Stimulated activated CD4-positive, alpha-beta T cell treated with anti-CD3 and anti-CD28 coated beads, Interleukin-12 subunit alpha, Interleukin-12 subunit beta, amount 100 ng/mL, for 24 hours (primary cell): ENCODE measurements at places on chromosomes 16 and 17.

GRCh38 chr17:43760254-43760852 is 1.8 kb upstream of the SOST start:
- peak; percentile 93 for DNase-seq

- no peak for DNase-seq
These were observed 18.3 kb downstream of the MYBBP1A start for GRCh38 chr17:4536742-4537411.

DNA sequence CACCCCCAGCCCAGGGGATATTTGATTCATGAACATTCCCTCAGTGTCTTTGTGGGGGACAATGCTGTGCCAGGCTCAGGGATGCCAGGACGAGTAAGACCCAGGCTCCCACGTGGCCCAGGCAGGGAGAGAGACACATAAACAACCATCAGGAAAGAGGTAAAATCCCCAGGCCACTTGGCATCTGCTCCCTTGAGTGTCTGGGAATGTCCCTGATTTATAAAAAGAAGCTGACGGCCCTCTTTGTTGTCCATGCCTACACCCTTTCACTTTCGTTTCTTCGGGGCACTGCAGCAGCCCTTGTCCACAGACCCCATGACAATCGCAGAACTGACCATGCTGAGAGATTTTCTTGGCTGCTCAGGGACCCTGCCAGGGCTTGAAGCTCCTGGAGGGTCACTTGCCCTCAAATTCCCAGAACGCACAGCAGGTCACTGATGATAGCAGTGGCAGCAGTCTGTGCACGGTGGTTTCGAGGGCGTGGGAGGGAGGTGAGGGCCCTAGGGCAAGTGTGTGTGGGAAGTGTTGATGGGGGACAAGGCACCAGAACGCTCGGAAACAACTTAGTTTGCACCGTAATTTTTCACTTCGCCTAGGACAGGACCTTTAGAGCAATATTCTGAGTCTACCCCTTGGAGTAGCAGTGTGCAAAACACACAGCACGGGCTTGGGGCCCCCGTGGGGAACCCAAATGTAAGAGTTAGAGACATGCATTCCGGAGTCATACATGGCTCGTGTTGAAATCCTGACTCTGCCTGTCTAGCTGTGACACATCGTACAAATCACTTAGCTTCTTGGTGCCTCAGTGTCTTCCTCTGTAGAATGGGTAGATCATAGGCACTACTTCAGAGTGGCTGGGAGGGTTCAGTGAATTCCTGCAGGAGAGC is 4.7 kb downstream of the NOD2 start:
- DNase-seq: peak; percentile 61

DNA sequence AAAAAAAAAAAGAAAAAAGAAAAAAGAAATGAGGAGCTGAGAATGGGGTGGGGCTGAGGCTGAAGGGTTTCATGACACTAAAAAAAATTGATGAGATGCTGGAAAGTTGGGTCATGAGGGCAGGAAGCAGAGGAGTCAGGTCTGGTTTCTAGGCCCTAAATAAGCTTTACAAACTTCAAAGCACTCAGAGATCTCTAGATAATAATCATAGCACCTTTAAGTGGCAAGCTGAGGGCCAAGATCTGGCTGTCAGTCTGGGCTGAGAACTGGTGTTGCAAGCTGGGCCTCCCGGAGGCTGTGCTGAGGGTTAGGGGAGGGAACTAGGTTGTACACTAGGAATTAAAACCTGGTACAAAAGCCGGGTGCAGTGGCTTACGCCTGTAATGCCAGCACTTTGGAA is 6.4 kb downstream of the ZNF764 start:
- DNase-seq: peak; percentile 54

- no peak for DNase-seq
These were observed 156.0 kb upstream of the MAF start for GRCh38 chr16:79756571-79756970.

DNA sequence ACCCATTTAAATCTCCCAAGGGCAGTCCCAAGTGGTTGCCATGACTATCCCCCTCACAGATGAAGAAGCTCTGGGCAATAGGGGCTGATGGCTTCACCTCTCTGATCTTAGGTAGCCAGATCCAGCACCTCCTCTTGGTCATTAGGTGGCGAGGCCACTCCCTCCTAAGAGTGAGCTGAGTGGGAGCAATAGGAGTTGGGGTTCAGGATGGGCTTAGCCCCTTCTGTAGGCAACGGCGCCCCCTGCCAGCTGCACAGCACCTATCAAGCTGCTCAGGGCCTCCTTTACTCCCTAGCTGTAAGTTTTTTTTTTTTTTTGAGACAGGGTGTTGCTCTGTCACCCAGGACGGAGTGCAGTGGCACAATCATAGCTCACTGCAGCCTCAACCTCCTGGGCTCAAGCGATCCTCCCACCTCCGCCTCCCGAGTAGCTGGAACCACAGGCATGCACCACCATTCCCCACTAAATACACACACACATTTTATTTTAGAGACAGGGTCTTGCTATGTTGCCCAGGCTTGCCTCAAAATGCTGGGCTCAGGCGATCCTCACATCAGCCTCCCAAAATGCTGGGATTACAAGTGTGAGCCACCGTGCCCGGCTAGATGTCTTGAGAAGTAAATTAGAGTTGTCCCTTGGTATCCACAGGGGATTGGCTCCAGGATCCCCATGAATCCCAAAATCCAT is 3.5 kb upstream of the RRAD start:
- DNase-seq: no peak

- DNase-seq: no peak
These were observed 5.1 kb downstream of the ANKFN1 start for GRCh38 chr17:56158344-56158743.

- DNase-seq: no peak
These were observed 20.8 kb downstream of the CIBAR2 start for GRCh38 chr16:85091522-85091910.

DNA sequence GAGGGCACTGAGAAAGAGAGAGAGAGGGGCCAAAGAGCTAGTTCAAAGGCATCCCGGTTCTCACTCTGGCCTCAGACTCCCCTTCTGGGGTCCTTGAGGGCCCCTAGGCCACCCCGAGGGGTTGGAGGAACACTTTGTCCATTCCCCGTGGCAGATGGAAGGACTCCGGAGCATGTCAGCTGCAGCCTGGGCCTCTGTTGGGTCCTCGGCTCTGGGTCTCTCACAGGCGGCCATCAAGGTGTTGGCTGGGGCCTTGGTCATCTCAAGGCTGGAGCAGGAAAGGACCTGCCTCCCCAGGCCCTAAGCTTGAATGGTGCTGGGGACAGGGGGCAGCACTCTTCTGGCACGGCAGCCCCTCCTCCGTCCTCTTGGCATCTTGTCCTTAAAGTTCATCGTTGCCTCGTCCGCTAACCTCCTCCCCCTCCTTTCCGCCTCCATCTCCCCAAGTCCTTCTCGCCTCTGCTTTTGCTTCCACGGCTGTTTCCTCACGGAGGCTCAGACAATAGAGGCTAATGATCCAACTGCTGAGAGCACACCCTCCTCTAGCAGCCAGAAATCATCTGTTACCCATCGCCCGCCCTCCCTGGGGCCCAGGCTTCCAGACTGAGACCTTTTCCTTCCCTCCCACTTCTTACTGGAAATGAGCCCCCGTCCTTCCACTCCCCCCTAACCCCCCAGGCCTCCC is 23.3 kb downstream of the CCR7 start:
- no peak for DNase-seq

- DNase-seq: no peak
These were observed 44.7 kb downstream of the GRB7 start for GRCh38 chr17:39782481-39782880.

DNA sequence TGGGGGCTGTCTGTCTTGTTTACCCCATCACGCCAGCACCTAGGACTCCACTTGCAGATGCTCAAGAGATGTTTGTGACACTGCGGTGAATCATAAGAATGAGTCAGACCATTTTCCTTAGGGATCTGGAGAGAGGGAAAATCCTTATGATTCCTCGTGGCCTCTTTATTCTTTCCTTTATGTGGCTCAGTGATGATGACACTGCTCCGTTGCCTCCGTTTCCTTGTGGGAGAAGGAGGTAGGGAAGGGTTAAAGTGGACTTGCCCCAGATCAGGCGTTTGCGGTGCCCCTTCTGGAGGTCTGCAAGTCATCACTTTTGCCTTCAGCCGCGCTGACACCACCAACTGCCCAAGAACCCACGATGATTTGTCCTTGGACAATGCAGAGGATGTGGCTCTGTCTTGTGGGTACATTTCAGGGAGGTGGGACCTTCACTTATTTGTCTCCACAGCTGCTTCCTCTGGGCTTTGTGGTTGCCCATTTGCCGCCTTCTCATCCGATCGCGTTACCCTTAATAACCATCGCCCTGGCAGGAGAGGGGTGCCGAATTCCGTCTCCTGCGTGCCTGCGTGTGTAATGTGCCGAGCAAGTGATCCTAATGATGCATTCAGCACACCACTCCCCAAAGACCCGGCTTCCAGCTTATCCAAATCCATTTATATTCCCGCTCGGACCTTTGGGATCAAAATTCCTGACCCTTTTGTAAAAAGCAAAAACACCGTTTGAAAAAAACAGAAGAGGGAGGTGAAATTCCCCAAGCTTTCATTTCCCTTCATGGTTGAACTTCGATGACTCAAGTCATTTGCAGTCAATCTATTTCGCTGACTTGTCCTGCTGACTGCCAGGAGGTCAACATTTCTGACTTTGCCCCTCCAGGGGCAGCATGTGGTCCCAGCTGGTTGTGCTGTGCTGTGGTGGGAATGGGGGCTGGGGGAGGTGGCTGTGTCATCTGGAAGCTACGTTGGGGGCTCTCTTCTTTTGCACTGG is 87.2 kb upstream of the IRX3 start:
- no peak for DNase-seq
